Bladder microvascular endothelial cell (primary cell): ENCODE measurements at places on chromosomes 4 and X. TPM values are rescaled to one million over a fixed set of nuclear protein-coding genes. Genes with fewer than 3 reads are reported as not detected.

P2RY4 gene
- total RNA-seq = 0.06 TPM in 1 of 2 replicates, not detected in the other

LONRF3 gene
- total RNA-seq = 2.3 and 26.2 TPM in 2 replicates

GAB3 gene
- total RNA-seq = 8.3 and 13.9 TPM in 2 replicates

ABCG2 gene
- total RNA-seq = 2.6 and 14.9 TPM in 2 replicates

MAGEA4 gene
- not detected in 2 replicates for total RNA-seq

CLIC2 gene
- 5.4 and 10.4 TPM in 2 replicates for total RNA-seq

TLR3 gene
- total RNA-seq = 1.6 and 1.9 TPM in 2 replicates

DAPP1 gene
- total RNA-seq = not detected in 2 replicates

PITX2 gene
- total RNA-seq = 0.16 TPM in 1 of 2 replicates, not detected in the other

POU3F4 gene
- total RNA-seq = not detected in 2 replicates

IBSP gene
- not detected in 2 replicates for total RNA-seq

QRFPR gene
- 0.16 and 0.63 TPM in 2 replicates for total RNA-seq
